ENCODE measurements at places on chromosomes 3 and 15.

- no peak for DNase-seq
Observed at GRCh38 chr3:67301556-67301955, 303.4 kb downstream of the KBTBD8 start.

DNA sequence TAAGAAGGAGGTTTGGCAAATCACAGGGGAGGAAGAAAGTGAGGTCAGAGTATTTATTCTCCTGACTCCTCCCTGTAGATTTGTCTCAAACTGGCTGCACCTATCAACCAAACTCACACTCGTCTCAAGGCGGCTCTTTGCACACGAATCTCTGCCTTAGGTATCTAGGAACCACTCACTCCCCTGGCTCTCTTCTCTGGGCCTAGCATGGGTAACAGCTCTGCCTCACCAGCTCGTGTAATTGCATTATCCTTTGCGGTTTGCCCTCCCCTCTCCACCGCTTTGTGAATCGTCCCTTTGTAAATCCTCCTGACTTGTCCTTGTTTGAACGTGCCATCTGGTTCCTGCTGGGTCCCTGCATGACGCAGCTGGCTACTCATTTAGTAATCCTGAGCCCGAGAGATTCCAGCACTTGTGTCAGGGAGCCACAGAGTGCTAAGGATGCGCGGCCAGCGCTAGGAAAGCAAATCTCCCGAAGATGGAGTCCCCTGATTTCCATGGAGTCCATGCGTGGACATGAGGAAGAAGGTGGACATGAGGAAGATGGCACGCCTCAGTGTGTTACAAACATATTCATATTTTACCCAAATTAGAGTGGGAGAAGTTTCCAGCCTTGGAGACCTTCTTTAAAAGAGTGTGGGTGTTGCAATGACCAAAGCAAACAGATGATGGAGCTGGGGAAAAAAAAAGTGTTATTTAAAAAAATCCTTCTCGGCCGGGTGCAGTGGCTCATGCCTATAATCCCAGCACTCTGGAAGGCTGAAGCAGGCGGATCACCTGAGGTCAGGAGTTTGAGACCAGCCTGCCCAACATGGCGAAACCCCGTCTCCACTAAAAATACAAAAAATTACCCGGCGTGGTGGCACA, 26.7 kb downstream of the NRROS start:
- DNase-seq: no peak

DNA sequence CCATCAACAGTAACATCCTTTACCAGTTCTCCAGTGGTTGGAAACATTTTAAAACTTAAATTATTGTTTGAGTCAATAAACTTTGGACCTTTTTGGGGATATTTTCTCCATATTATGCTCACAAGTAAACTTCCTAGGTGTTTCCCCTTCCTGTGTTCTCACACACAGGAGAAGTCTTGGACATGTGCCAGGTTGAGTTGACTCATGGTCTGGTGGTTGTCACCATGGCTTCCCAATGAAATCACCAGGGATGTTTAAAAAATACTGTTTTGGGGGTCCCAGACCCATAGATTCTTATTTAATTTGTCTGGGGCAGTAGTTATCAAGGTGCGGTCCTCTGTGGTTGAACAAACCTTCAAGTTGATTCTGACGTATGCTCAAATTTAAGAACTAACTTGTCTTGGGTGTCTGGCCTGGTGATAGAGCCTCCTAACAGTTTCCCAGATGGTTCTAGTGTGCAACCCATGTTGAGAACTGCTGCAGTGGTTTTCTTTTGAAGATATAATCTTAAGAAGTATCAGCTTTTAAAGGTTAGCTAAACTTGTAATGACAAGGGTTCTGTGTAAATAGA, 291.8 kb downstream of the EDEM1 start:
- no peak for DNase-seq

DNA sequence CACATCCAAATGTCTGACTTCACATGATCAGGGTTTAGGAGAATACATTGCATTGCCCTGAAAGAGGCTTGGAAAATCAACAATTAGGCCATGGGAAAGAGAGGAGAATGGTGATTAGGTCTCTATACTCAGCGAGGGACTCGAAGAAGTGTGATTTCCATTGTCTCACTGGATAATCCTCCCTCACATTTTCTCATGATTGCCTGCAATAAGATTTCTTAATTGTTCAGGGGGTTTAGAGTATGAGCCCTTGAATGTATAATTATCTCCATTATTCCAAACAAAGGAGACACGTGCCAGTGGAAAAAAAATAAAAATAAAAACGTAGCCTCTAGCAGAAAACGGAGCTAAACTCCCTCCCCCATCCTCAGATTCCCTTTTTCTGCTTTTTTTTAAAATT, 173.2 kb downstream of the TPRG1 start:
- DNase-seq: no peak

DNA sequence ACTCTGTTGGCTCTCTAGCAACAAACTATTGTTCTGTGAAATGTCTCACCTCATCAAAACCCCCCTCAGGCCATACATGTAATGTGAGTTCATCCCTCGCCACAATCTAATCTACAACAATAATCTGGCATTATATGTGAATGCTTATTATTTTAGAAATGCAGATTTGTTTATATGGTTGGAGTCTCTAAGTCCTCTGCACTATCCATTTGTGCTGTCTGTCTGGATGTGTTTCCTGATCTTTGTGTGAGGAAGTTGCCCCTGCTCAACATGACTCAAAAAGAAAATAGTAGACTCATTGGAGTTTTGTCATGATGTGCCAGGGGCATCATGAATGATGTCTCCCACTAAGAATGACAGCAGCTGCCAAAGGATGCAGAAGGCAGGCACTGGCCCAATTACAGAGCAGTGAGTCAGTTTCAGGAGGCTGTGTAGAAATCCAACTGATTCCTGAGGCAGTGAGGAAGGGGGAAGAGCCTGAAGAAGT, 161.6 kb upstream of the PDZRN3 start:
- DNase-seq: no peak

DNA sequence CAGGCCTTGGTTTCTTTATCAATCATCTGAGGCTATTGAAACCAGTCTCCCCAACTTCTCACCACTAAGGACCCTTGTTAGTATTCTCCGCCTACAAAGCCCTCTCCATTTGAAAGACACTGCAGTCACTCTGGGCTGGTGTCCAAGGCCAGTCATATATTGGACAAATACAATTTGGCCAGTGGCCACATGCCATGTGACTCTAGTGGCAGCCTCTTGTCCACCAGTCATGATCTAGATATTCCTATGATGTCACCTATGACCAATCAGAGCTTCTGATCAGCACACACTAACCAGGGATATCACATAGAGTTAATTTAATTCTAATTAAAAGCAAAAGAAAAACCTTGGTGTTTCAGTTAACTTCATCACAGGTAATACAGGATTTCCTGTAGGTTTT, 68.2 kb downstream of the RAB11A start:
- DNase-seq: no peak

DNA sequence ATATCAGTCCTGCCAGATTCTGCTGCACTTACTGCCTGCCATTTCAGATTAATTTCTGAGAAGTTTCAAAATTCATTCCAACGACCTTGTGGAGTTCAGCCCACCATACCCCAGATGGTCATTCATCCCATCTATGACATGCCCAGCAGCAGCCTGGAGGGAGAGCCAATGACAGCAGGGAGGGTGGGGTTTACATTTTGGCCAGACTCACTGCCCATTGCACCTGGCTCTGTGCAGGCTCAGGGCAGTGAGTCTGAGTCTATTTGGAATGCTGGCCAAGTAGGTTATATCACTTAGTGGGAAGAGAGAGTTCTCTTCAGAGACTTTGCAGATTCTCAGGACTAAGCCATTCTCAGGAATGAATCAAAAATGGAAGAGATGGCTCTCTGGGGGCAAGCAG, 21.5 kb downstream of the SRPRB start:
- DNase-seq: no peak

DNA sequence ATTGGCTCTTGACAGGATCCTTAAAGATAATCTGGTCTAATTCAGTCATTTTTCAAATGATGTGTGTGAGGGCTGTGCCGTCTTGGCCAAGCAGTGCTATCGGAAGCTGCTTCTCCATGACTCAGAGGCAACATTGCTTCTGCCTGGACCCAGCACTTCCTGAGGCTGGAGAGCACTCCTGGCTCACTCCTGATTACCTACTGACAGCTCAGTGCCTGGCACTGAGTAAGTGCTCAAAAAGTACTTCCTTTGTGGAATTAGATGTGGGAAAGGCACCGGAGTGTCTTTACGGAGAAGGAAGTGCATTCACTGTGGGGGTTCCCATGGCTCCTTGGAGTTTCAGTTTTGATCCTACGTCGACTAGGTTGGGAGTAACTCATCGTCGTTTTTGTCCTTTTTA, 86.9 kb upstream of the UBE3A start:
- no peak for DNase-seq

GRCh38 chr3:74693251-74693650, 78.8 kb upstream of the CNTN3 start:
- no peak for DNase-seq

DNA sequence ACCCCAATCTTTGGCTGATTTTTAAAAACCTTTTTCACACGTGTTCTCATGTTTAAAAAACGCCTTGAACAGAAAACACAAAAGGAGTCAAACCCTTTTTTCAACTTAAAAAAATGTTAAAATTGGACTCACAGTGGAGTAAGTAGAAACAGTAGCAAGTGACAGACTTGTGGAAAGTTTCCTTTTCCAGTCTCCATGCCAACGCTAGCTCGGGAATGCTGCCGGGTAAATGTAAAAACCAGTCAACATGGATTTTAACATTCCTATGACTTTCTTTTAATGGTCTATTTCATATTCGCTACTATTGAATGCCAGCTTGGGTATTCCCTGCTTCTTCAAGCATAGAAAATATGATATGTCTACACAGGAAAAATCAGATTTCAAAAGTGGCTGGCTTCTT, 1.6 kb upstream of the PROK2 start:
- DNase-seq: no peak

DNA sequence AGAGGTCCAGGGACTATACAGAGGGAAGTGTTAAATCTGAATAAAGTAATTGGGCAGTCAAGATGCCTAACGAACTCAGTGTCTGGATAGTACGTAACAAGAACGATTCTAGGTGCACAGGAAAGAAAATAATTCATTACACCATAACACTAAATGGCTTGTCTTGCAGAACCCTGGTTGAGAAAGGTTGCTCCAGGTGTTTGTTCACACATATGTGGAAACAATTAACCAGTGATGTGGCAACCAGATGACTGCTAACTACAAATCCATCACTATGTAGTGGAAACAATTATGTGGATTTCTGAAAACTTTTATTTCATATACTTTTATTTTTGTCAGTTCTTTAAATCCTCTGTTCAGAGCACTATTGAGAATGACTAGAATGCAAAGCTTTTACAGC, 10.4 kb upstream of the HDC start:
- no peak for DNase-seq

- DNase-seq: no peak
Observed at GRCh38 chr15:39404767-39405181, 176.1 kb upstream of the THBS1 start.

- DNase-seq: no peak
Observed at GRCh38 chr3:181729341-181729869, 17.7 kb downstream of the SOX2 start.

DNA sequence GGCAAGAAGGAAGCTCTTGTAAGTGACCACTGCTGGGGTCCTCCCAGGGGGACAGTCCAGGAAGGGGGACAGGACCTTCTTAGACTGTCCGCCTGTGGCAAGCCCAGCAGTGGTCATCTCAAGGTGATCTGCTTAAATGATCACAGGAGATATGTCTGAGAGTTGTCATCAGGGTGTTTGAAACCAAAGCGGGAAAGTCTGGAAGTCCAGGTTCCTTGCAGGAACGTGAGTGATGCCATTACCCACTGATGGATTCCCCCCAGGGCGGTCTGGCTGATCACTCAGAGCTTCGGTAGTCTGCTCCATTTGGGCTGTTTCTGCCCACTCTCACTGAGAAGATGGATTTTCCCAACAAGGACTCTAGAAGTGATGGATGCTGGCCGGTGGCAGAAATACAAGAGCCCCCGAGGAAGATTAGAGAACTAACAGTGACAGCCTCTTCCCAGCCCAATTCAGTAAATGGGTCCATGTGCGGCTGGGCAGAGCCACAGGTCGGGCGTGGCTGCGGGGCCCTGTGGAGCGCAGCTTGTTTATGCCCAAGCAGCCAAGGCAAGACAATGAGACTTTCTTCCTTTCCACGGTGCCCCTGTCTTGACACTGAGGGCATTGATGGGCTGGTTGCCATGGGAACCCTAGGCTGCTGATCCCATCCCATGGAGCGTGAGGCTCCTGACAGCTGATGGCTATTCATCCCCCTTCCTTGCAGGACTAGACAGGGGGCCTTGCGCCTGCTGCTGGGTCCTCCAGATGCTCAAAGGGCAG, 9.5 kb downstream of the PCSK6 start:
- no peak for DNase-seq

DNA sequence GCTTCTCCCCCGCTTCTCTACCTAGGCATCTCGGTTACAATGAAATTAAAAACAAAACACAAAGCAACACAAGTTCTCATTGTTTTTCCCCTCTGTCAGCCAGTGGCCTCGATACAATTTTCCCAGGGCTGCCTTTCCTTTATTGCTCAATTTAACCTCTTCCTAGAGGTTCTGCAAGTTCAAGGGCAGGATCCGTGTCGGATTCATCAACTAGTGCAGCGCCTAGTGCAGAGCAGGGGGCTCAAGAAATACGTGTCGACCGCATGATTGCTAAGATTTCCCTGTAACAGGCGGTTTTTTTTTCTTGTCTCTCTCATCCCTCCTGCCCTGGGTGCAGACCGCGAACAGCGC, 1.4 kb upstream of the BHLHE40 start:
- DNase-seq: peak; percentile 55

- peak; percentile 79 for DNase-seq
Observed at GRCh38 chr15:90249203-90249863, at the start of gene TTLL13. Gene TTLL13 (plus strand): TSS chr15:90249556. CDS start chr15:90250631, 1,075 bp downstream.

DNA sequence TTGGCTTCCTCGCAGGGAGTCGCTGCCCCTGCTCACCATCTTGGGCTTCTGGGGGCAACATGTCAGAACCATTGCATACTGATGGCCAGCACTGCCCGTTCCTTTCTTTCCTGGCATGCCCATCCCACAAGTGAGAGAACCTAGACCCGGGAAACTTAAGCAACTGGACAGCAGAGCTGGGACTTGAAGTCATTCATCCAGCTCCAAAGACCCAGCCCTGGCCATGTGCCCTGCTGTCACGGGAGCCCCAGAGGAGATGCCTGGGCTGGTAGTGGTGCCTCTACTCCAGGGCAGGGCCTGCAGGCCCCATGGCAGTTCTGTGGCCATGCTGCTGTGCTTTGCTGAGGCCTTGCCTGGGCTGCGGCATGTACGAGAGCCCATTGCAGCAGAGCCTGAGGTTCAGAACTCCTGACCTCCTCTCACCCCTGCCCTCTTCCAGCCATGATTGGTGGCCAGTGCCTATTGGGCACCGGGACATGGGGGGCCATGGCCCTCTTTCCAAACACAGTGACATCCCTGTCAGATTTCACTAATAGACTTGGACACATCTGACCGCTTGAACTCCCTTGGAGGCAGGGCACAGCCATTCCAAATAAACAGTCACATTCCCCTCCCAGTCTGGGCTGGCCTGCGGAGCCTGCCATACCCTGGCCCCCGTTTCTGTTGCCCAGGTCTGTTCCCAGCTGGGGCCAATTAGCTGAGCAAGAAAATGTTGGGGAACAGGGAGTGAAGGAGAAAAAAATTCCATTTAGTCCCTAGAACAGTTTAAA, 115.9 kb downstream of the EEFSEC start:
- DNase-seq: no peak

- DNase-seq: no peak
Observed at GRCh38 chr3:158483701-158484235, 87.2 kb upstream of the MLF1 start.

Data from CD4-positive, alpha-beta T cell treated with Interleukin-6 for 4 hours (primary cell).